ENCODE measurements at places on chromosomes 11 and 22. TPM values are rescaled to one million over a fixed set of nuclear protein-coding genes. Genes with fewer than 3 reads are reported as not detected.
A peak's percentile ranks its signal among the peaks of the same experiment; 100 is the strongest.

The TRIM49 gene
- total RNA-seq: not detected

DNA sequence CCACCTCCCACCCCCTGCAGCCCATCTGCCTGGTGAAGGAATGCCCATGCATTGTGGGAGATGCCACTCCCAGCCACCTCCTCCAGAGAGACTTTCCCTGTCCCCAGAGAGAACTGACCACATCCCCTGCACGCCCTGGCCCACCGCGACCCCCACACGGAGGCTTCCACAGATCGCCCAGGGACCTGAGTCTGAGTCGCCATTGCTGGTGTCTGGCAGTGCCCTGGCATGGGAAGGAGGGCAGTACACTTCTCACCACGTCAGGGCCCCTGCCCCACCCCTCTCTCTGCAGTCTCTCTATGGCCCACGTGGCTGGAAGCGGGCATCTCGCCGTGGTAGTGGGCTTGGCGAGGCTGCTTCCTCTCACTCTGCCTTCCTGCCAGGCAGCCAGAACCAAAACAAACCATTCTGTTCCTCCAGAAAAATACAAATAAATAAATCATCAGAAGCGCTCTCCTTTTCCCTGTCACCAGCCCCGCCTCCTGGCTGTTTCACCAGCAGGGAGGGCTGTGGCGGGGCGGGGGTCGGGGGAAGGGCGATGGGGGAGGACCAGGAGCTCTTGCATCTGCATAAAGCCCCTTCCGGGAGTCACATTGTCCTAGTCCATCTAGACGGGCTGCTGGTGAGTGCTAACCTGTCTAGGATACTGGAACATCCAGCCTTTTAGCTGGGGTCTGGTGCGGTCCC lies 20.9 kb downstream of the SHISAL1 start:
- DNase-seq: peak; percentile 94

- no peak for DNase-seq
Observed at GRCh38 chr11:35927682-35928081, 16.2 kb upstream of the LDLRAD3 start.

GRCh38 chr11:15010865-15011264 lies 38.7 kb upstream of the CALCA start:
- no peak for DNase-seq

DNA sequence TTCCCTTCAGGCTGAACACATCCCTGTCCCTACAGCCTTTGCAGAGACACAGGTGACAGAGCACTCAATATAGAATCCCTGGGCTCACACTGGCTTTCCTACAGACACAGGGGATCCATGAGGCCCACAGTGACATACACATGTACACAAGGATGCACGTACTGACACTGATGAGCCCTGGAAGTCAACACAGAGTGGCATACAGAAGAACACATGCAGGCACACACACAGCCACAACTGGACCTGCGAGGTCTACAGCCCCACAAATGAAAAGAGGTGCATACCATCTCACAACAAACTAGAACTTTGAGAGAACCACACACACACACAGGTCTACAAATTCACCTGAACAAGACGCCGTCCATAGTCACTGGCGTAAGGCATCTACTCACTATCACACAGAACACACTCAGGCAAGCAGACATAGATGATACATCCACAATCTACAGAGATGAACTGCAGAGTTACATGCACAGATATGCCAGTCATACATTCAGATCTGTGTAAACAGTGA lies 3.5 kb upstream of the ZNF74 start:
- no peak for DNase-seq

- DNase-seq: no peak
Observed at GRCh38 chr11:126682590-126682989, 318.0 kb downstream of the KIRREL3 start.

GRCh38 chr11:78254268-78254667 lies 65.5 kb downstream of the USP35 start:
- DNase-seq: no peak

The NRIP3 gene
- 1.9 TPM for total RNA-seq

GRCh38 chr11:44817207-44817949 lies 90.6 kb downstream of the TSPAN18 start:
- no peak for DNase-seq

DNA sequence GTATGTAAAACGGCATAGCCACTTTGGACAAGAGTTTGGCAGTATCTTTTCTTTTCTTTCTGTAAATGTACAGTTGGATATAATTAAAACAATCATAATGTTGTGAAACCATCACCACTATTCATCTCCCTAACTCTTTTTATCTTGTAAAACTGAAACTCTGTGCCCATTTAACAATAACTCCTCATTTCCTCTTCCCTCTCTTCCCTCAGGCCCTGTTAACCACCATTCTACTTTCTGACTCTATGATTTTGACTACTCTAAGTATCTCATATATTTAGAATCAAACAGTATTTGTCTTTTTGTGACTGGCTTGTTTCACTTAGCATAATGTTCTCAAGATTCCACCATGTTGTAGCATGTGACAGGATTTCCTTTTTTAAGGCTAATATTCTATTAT lies 10.2 kb downstream of the SCUBE2 start:
- DNase-seq: no peak

- DNase-seq: no peak
Observed at GRCh38 chr11:13116491-13116890, 107.4 kb downstream of the RASSF10 start.

GRCh38 chr11:47349521-47350095 lies 2.9 kb downstream of the MYBPC3 start:
- no peak for DNase-seq

- DNase-seq: peak; percentile 97
Observed at GRCh38 chr11:119481021-119481666, 58.2 kb upstream of the THY1 start.

DNA sequence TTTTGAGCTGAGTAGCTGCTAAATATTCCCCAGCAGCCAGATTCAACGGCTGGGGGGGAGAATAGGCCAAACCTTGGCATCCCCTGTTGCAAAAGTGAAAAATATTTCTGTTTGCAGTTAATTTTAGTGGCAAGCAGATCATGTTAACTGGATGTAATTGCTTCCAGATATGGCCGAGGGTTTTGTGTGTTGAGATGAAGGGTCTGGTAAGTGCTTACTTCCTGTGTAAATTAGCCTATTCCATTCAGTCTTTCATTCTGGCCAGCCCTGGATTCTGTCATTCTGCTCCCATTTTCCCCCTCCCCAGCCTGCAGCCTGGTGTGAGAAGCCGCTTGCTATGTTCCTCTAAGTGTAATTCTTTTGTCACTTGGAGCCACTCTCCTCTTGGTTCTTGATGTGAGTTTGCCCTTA lies 17.4 kb downstream of the ZBTB16 start:
- DNase-seq: no peak

DNA sequence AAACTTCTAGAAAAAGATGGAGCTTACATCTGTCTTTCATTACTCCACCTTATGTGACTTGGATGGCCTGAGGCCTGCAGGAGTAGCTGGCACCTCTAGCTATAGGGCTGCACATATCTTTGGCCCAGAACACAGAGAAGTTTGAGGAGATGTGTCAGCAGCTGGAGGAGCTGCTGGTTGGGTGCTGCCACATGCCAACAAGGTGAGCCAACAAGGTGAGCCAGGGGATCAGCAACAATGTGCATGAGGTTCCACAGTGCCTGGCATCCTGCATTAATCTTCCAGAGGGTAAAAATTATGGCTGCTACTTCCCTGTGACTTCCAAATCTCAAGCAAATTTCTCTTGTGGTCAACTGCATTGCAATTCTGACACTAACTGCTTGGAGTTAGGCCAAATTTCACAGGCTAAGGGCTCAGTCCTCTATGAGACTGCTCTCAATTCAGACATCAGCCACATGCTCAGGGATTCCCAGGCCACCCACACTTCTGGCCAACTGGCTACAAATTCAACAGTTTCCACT lies 16.0 kb downstream of the RBM7 start:
- DNase-seq: no peak

DNA sequence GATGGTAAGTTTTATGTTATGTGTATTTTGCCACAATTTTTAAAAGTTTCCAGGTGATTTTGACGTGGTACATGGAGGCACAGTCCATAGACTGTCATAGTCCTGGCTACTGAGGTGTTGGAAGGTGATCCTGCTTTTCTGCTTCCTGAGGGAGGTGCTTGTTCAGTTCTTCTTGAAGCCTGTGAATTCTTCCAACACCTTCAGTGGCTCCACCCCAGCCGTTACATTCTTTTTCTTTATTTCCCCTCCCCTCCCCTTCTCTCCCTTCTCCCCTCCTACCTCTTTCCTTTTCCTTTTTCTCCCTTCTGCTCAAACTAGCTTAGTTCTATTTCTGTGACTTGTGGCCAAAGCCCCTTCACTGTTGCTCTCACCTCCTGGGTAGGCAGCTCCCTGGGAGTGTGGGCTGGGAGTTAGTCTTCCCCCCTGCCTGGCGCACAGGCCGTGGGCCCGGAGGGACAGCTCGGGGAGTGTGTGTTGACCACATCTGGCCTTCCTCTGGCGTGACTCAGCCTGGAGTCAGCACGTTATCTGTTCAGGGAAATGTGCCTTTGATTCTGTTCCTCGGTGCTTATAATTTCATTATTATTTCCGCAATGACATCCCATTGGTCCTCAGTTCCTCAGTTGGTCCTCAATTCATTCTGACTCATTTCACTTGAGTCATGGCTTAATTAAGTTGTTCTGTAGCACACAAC lies 566.2 kb downstream of the TBC1D22A start:
- DNase-seq: no peak

The WNT11 gene
- total RNA-seq: 1.2 TPM

- DNase-seq: no peak
Observed at GRCh38 chr22:27779643-27780042, 21.9 kb downstream of the MN1 start.

DNA sequence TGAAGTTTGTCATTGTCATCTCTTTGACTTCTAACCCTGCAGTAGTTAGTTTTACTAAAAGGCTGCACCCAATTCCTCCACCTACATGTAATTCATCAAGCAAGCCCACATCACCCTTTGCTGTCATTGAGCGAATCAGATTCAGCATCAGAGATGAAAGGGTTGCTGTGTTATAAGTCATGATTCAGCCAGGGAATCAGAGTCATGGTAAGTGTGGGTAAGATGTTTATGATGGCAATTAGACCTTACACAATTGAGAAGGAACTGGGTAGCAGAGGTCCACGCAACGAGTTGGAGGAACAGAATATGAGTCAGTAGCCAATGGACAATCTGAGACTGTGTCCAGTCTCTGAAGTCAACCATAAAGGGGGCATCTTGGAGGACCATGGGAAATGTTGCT lies 162.8 kb upstream of the SNX19 start:
- no peak for DNase-seq

The SERPIND1 gene
- 0.07 TPM for total RNA-seq
